ENCODE measurements at places on chromosomes 12 and 14.

- DNase-seq = no peak
These were observed 69.7 kb upstream of the DHRS4 start for GRCh38 chr14:23883684-23884540.

DNA sequence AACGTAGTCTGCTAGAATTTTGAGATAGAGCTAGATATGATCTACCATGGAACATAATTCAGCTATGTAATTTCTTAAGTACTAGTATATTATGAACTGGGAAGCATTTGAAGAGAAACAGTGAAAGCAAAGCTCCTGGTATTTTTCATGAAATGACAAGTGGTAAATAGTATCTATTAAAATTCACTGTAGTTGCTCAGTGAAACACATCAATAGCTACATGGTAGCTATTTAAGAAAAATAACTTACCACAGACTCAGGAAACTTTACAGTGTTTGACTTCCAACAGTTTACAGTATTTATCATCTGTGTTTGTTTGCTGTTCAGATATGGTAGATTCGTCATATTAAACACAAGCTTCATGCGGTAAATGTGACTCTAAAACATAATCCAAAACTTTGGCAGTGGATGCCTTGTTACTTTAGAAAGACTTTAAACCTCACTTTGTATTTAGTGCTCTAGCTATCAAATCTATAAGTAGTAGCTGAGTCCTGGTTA lies 25.2 kb downstream of the WNK1 start:
- DNase-seq = no peak

- no peak for DNase-seq
These were observed 45.7 kb downstream of the LMO3 start for GRCh38 chr12:16560273-16560672.

DNA sequence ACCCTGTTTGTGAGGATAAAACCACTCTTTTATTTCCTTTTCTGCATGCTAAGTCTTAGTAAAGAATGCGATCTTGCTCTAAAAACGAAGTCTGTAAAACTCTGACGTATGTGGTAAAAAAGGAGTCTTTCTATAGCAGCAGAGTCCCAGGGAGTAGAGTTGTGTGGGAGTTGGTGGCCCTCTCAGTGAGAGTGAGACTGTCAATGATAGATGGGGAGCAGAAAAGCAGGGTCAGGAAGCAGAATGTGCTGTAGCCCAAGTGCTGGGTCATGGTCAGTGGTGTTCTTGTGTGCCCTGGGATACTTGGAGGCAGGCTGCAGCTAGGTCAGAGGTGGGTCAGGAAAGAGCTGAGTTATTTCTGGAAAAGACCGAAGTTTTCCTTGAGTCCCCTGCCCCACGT lies 20.3 kb upstream of the GPR33 start:
- DNase-seq = no peak

GRCh38 chr14:73591690-73592449 lies at the start of gene ACOT4:
Gene ACOT4 (plus strand): TSS chr14:73591873. CDS start chr14:73591960, 87 bp downstream.
- DNase-seq = no peak

DNA sequence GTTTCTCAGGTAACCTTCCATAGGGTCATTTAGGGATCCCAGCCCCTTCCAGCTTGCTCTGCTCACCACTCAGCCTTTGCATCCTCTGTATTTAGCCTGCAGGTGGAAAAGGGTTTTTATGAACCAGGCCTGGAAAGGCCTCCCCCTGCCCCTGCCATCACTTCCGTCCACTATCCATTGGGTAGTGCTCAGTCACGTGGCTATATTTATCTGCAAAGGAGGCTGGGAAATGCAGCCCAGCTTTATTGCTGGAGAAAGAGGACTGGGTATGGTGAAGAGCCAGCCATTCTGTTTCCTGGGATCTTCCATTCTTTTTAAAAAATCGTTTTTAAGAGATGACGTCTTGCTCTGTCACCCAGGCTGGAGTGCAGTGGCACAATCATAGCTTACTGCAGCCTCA lies 87.0 kb upstream of the MAP1LC3B2 start:
- DNase-seq = no peak

DNA sequence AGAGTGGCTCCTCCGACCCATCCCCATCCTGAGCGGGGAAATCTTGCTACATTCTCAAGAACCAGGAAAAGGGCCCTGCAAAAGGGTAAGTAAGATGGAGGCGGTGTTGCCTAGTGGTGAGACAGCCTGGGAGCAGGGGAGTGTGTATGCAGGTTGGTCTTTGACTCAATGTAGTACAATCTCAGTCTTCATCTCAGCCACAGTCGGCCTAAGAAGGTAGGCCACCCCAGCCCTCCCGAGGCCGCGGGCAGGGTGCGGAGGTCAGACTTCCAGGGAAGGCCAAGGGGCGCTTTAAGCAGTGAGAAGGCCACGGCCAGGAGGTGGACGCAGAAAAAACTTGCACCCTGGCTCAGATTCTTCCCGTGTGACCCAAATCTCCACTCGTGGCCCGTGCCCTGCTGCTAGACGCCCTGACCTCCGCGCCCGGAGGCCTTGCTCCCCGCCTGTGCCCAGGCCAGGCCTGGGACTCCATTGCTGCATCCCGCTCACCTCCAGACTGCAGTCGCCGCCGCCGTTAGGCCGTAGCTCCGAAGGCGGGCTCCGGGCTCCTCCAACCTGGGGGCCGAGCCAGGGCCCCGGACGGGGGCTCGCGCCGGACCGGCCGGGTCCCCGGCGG lies 435 bp downstream of the FOXM1 start:
- no peak for DNase-seq

DNA sequence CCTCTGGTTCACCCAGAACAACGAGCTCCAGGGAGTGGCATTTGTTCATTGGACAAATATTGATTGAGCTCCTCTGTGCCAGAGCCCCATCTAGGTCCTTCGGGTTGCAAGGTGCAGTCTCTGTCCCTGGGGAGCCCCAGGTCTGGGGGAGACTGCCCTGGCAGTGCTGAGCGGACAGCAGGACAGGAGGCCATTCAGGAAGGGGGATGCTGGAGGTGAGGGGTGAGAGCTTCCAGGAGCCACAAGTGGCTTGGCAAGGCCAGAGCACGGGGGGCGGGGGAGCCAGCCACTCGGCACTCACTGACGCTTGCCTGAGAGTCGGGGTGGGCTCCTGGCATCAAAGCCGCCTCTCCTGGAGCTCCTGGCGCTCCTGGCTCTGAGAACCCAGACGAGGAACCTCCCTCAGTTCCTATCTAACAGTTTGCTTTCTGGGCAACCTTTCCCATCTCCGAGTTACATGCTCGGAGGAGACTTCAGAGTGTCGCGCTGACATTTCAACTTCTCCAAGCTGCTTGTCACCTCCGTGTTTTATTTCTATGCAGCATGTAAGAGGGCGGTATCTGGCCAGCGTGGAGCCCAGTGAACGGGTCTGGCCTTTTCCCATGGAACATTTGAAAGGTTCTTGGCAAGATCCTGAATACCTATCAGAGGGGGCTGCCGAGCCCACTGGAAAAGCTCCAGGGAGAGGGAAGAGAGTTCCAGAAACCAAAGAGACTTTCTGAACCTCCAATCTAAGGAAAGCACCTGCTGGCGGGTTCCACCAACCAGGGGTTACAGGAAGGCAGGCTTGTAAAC lies 62.0 kb upstream of the BCL11B start:
- DNase-seq = no peak

- no peak for DNase-seq
These were observed 18.1 kb downstream of the TAMALIN start for GRCh38 chr12:52024845-52025230.

GRCh38 chr14:89540009-89540829 lies 123.2 kb upstream of the FOXN3 start:
- no peak for DNase-seq

GRCh38 chr14:43031598-43031997 lies 1424.9 kb downstream of the LRFN5 start:
- DNase-seq = no peak

- no peak for DNase-seq
These were observed at the start of gene NRIP2 for GRCh38 chr12:2834581-2835491. Gene NRIP2 (minus strand): TSS chr12:2835035. CDS start chr12:2834983, 52 bp downstream.

DNA sequence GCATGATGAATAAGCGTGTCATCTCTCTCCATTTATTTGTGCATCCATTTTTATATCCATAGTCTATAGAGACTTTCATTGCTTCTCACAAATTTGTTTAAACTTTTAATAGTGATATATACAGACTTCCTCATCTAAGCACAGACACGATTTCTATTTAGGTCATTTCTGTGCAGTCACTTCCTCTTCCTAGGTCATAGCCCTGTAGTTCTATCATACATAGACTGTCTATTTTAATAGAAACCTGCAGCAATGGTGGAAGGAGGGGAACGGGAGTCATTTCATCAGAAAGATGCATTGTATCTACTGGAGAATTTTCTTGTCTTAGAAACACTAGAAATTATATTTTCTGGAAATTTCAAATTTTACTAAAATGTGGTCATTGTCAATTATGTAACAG lies 133.4 kb upstream of the FGD4 start:
- DNase-seq = no peak

- DNase-seq = no peak
These were observed 59.7 kb downstream of the PLXNC1 start for GRCh38 chr12:94207849-94208621.

DNA sequence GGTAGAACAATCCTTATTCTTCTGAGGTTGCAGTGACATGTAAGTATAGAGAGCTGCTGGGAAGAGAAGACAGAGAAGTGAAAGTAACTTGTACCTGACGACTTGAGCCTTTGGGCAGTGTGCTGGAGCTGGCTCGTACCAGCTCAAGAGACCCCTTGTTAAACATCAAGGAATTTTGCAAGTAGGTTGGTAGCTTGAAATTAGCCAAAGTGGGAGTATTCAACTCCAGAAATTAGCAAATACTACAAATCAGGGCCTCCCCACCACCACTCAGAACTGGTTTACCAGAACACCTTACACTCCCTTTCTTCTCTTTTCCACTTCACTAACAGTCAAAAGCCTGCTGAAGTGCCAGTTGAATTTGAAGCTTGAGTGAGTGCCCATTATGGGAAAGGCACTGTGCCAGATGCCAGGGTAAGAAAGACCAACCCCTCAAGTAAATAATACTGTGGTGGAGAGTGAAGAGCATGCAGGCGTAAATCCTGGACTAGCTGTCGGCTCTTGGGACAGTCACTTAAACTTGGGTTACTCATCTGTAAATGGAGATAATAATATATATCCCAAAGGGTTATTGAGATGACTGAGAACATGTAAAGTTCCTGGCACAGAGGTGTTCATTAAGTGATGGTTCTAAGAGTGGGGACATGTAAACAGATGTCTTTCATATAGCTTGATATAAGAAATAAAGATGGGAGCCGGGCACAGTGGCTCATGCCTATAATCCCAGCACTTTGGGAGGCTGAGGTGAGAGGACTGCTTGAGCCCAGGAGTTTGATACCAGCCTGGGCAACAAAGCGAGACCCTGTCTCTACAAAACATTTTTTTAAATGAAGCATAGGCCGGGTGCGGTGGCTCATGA lies 27.0 kb upstream of the EID3 start:
- peak; percentile 37 for DNase-seq

- no peak for DNase-seq
These were observed 130.3 kb downstream of the PTPN11 start for GRCh38 chr12:112549031-112549430.

DNA sequence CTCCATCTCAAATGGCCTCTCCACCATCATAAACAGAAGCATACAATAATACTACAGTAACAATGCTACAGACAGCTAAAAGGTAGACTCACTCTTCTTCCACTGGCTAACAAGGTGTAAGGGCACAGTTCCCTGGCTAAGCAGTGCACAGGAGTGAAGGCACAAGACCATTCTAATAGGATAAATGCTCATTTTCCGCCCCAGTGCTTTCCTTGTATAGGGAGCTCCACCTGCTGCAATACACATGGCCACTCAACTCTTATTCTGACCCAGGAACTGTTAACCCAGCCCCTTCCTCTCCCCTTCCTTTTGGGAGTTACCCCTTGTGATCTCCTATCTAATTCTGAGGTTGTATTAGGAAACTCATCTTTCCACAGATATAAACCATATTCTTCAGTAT lies 124.6 kb downstream of the KCNK10 start:
- DNase-seq = peak; percentile 47

GRCh38 chr14:104204660-104205149 lies 66.3 kb downstream of the KIF26A start:
- no peak for DNase-seq

GRCh38 chr12:4039931-4040330 lies 166.7 kb upstream of the PARP11 start:
- DNase-seq = no peak

DNA sequence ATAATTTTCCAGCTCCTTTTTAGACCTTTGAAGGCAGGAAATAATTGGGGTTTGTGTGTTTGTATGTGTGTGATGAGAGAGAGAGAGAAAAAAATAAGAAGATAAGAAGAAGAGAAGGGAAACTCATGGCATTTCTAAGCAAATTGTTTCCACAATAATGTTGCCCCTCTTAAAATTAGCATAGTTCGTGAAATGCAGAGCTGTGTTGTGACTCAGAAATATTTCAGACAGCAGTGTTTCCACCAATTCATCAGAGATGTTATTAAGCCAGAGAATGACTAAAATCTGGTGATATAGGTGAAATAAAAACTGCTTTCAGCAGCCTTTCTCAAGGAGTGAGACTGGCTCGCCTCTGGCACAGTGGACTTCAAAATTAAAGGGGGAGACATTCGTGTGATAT lies 65.9 kb upstream of the ARHGAP5 start:
- DNase-seq = no peak

DNA sequence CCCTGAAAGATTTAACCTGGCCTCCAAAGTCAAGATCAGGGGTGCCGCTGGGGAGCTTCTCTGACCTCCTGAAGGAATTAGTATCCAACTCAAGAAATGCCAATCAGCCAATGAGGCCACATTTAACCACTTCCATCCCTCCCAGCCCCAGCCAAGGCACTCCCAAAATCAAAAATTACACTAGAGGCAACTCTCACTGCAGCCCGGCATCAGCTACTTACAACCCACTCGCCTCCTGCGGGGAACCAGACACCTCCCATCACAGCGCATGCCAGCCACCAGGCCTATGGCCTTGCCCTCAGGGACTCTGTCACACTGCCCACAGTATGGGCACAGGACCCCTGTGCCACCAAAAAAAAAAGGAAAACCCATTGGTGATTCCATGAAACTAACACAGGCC lies 62.3 kb upstream of the DDX11 start:
- DNase-seq = no peak

DNA sequence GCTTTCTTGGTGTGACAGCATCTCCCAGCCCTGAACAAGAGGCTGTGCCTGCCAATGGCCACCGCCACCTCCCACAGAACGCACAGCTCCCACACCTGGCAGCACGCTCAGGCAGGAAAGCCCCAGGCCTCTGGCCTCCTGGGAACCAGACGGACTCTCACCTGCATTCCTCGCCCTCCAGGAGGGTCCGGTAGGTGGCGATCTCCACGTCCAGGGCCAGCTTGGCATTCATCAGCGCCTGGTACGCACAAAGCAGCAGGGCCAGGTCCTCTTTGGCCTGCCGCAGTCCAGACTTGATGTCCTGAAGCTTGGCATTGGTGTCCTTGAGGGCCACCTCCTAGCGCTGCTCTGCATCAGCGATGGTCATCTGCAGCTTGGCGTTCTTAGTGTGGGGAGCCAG lies 12.1 kb upstream of the KRT77 start:
- no peak for DNase-seq

DNA sequence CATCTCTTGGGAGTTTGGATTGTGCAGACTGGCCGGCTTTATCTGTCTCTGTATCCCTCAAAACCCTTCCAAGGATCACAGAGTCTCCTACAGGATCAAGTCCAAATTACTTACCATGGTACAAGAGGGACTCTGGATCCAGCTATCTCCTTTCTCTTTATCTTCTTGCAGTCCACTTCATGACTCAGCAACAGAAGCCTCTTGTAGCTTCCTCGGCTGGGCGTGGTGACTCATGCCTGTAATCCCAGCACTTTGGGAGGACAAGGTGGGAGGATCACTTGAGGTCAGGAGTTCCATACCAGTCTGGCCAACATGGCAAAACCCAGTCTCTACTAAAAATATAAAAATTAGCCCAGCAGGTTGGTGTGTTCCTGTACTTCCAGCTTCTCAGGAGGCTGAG lies 189.7 kb downstream of the BCAT1 start:
- DNase-seq = no peak

GRCh38 chr12:121802843-121803698 lies 738 bp upstream of the SETD1B start:
- peak; percentile 96 for DNase-seq
